ENCODE measurements at places on chromosomes 7 and 10.

DNA sequence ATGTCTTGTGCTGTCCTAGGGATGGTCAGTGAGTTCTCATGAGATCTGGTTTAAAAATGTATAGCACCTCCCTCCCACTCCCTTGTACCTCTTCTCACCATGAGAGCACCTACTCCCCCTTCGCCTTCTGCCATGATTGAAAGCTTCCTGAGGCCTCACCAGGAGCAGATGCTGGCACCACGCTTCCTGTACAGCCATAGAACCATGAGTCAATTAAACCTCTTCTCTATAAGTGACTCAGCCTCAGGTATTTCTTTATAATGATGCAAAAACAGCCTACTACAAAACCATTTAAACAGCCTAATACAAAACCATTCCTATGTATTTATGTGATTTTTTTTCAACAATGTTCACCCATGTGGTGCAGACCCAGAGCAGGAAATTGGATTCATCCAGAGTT, 32.0 kb downstream of the KDM7A start:
- no peak for DNase-seq

- DNase-seq: peak; percentile 15
Measured at GRCh38 chr10:45001381-45002148, 842 bp downstream of the ZNF22 start.

GRCh38 chr7:390761-391410, 100.9 kb downstream of the FOXL3 start:
- DNase-seq: no peak

- no peak for DNase-seq
Measured at GRCh38 chr10:129705676-129706075, 238.6 kb downstream of the MGMT start.

DNA sequence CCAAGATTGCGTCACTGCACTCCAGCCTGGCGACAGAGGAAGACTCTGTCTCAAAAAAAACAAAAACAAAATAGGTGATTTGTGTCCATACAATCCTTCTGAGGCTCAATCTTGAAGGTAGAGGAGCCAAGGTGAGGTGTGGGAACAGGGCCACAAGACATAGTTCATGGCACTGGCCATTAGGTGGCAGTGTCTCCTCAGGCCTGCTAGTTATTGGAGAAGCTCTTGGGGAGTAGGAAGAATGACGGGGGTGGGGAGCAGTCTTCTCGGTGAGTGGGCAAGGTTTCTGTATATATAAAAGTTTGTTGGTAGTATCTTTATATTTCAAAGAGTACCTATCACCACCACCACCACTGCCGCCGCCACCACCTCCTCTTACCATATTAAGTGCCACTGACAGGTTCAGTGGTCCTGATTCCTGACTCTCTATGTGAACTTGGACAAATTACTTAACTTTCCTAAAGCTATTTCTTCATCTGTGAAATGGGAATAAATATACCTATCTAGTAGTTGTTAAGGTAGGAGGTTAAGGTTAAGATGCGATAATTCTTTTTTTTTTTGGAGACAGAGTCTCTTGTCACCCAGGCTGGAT, 24.0 kb downstream of the CCSER2 start:
- DNase-seq: no peak

- DNase-seq: no peak
Measured at GRCh38 chr10:122207596-122207995, 63.5 kb upstream of the BTBD16 start.
